ENCODE measurements at places on chromosomes 12 and 14. TPM values are rescaled to one million over a fixed set of nuclear protein-coding genes. Genes with fewer than 3 reads are reported as not detected.

- peak; percentile 89 for DNase-seq
These were observed 226.3 kb downstream of the ERC1 start for GRCh38 chr12:1217191-1217949.

- DNase-seq, result peak; percentile 6
These were observed 51.8 kb downstream of the PPP2R5C start for GRCh38 chr14:101813171-101813759.

WASHC4 gene
- total RNA-seq, result 123 TPM

GARIN6 gene
- not detected for total RNA-seq

CCDC196 gene
- not detected for total RNA-seq

- peak; percentile 76 for DNase-seq
These were observed 107.0 kb downstream of the ADAMTS20 start for GRCh38 chr12:43444940-43445564.

DNA sequence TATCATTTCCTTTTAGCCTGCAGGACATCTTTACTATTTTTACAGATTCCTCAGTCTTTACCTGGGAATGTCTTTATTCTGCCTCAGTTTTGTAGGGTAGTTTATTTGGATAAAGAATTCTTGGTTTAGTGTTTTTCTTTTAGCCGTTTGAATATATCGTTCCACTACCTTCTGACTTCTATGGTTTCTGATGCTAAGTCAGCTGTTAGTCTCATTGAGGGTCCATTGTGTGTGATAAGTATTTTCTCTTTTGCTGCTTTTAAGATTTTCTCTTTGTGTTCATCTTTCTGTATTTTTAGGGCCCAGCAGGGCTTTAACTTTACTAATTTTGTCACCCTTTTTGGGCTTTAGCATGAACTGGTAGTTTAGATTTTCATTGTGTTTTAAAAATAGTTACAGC, 113.5 kb downstream of the MNAT1 start:
- no peak for DNase-seq

C14orf180 gene
- total RNA-seq, result not detected

GRCh38 chr12:132326646-132327045, 2.7 kb downstream of the GALNT9 start:
- DNase-seq, result no peak

- DNase-seq, result peak; percentile 31
These were observed 4.6 kb upstream of the ALX1 start for GRCh38 chr12:85275374-85275773.

CPM gene
- total RNA-seq, result not detected

DNA sequence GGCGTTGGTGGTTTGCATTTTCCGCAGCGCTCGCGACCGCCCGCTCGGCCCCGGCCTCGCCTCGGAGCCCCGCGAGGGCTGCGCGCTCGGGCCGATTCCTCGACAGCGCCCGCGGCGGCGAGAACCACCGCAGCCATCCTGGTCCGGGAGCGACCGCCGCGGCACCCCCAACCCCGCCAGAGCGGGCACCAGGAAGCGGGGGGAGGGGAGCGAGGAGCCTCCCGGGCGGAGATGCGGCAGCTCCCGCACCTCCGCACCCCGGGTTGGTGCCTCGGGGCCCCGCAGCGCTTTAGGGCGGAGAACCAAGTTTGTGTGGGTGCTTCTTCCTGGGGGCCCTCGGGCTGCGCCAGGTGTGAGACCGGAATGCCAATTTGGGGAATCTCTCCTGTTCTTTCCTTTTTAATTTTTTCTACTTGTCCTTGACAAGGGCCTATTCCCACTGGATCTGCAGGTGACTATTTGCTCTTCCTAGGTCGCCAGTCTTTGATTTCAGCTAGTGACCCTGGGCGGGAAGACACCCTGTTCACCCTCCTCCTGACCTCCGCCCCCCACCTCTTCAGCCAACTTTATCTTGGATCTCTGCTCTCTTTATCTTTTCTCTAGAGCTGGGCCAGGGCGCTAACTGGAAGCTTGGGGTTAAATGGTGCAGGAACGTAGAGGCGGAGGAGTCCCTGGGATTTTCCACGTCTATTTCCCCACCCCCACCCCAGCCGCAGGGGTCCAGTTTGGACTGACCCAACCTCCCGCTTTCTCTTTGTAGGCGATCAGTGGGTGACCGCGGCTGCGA, at the start of gene SOCS2:
SOCS2 (plus strand) TSS at position 751 of the 787 bp plus-strand sequence. CDS start 223 bp downstream, outside the sequence.
- peak; percentile 8 for DNase-seq

- no peak for DNase-seq
These were observed 94.7 kb downstream of the SLC41A2 start for GRCh38 chr12:104863296-104863948.

DNA sequence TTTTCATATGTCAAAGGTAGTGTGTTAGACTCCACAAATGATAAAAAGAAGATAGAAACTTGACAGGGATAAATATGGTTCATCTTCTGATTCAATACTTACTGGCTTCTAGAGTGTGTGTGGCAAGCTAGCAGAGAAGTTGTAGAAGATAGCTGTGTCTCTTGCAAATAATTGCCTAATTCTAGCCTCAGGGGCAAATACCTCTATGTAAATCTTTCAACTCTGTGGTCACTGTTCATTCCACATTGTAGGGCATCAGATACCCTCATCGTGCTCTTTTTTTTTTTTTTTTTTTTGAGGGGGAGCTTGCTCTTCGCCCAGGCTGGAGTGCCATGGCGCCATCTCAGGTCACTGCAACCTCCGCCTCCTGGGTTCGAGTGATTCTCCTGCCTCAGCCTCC, 1.7 kb downstream of the OLR1 start:
- DNase-seq, result no peak

GRCh38 chr12:25365340-25365730, 114.6 kb upstream of the KRAS start:
- no peak for DNase-seq

CLEC4A gene
- 0.86 TPM for total RNA-seq

DNA sequence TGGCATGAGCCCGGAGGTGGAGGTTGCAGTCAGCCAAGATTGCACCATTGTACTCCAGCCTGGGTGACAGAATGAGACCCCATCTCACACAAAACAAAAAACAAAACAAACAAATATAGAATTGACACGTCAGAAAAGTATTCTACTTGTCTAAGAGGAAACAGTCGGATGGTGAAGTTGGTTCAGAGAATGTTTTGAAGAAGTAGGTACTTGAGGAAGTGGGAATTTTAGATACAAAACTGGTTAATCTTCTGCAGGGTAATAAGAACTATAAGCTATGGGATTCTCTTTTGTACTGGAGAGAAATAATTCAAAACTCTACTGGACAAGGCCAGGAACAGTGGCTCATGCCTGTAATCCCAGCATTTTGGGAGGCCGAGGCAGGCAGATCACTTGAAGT, 14.6 kb upstream of the TCTN1 start:
- DNase-seq, result no peak

GUCY2C gene
- not detected for total RNA-seq

CLEC1A gene
- 22.5 TPM for total RNA-seq

CHPT1 gene
- 25.3 TPM for total RNA-seq

DNA sequence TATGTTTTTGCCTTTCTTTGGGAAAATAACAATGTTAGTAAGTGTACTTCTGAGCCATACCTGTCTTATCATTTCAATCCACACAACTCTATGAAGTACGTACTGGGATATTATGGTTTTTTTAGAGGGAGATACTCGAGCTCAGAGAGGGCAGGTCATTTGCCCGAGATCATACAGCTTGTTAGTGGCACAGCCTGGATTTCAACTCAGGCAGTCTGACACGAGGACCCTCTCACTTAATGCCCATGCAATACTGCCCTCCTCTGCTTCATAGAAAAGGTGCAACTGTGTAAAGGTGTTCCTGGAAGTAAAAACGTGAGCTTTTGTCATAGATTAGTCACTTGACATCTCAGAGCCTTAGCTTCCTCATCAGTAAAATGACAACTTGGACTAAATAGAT, 128.0 kb downstream of the NDUFA12 start:
- DNase-seq, result peak; percentile 41

DNA sequence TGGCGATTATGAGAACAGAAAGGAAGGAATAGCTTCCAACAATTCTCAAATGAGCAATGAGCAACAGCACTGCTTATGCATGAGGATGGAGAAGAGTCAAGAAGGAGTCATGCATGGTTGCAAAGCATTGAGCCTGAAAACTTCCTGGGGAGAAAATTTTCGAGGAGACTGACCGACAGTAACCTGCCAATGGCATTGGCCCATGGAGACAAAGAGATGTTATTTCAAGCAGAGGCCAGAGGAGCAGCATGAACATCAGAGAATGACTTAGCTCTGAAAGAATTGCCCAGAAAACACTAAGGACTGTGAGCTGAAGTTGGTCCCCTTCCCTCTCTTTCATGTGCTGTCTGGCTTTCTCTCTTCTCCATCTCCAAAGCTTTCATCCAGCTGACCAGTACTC, 343.4 kb downstream of the ADAMTS20 start:
- DNase-seq, result no peak

- peak; percentile 55 for DNase-seq
These were observed 23.3 kb downstream of the GABARAPL1 start for GRCh38 chr12:10235761-10236631.

VDR gene
- 0.48 TPM for total RNA-seq

AKAP6 gene
- 0.88 TPM for total RNA-seq

TBC1D30 gene
- total RNA-seq, result 7.4 TPM

CLEC7A gene
- total RNA-seq, result not detected

DNA sequence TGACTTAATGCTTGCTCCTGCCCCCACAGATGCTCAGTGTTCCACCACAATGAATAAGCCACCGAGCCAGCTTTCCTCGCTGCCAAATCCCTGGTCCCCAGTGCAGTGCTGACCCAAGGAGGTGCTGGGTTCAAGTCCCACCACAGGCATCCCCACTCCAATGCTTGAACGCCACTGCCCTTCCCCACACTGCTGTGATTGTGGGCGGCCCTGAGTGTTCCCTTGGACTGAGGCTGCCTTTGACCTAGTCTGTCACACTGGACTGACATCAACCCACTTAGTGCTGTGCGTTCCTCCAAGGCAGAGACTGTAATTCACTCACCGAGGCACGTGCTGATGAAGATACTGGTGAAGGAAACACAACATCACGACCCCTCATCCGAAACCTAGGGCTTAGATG, 83.4 kb upstream of the TMCC3 start:
- DNase-seq, result no peak

CLEC1B gene
- total RNA-seq, result not detected

DNA sequence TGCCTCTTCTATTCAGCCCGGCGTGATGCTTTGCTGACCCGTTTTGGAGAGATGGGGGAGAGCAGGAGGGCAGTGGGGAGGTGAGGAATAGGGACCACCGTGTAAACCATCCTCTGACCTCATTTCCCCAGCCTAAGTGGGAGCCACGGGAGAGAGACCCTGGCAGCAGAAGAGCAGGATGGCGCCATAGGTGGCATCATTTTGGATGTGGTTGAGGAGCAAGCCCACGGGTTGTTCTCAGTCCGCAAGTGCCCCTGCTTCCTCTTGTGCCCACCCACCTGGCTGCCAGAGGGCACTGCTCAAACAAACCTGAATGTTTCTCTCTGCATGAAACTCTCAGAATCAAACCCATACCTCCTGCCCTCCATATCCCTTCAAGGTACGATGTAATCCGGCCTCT, 10.7 kb upstream of the UBC start:
- DNase-seq, result no peak

- DNase-seq, result no peak
These were observed 12.1 kb downstream of the SNRPF start for GRCh38 chr12:95870897-95871296.

DNA sequence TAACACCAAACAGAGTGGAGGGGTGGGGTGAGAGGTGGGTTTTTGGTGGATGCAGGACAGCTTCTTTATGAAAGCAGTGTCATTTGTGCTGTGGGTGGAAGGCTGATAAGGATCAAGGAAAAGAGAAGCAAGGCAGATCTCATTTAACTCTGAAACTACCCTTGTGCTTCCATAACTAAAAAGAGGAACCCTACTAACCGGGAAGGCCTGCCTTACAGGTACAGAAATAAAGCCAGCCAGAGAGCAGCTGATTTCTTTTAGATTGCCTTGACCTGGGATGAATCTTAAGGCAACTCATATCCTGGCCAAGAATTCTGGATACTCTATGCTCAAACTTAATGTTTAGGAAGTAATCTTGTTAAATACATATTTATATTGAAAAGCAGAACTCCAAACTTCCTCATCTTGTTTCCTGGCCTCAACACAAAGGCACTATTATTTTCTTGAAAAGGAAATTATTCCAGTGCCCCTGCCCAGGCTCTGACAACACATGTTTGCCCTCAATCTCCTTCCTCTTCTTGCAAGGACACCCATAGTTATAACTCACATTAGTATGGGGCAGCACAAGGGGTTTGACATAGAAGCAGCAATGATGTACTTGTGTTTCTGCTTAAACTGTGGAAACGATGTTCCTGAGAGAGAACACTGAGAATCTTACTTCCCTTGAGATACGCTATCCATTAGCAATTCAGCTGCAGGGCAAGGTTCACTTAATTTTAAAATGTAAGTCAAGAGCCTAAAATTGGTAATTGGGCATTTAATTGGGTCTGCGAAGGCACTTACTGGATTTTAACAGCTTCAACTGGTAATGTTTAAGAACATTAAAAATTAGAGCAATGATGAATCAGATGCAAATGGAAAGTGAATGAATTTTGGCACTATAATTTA, 173.7 kb downstream of the STXBP6 start:
- no peak for DNase-seq

DNA sequence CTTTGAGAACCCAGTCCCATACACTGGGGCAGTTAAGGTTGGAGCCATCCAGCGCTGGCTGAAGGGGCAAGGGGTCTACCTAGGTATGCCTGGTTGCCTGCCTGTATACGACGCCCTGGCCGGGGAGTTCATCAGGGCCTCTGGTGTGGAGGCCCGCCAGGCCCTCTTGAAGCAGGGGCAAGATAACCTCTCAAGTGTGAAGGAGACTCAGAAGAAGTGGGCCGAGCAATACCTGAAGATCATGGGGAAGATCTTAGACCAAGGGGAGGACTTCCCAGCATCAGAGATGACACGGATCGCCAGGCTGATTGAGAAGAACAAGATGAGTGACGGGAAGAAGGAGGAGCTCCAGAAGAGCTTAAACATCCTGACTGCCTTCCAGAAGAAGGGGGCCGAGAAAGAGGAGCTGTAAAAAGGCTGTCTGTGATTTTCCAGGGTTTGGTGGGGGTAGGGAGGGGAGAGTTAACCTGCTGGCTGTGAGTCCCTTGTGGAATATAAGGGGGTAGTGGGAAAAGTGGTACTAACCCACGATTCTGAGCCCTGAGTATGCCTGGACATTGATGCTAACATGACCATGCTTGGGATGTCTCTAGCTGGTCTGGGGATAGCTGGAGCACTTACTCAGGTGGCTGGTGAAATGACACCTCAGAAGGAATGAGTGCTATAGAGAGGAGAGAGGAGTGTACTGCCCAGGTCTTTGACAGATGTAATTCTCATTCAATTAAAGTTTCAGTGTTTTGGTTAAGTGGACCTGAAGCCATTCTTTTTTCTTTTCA, 9.2 kb downstream of the ERP29 start:
- DNase-seq, result no peak

DNA sequence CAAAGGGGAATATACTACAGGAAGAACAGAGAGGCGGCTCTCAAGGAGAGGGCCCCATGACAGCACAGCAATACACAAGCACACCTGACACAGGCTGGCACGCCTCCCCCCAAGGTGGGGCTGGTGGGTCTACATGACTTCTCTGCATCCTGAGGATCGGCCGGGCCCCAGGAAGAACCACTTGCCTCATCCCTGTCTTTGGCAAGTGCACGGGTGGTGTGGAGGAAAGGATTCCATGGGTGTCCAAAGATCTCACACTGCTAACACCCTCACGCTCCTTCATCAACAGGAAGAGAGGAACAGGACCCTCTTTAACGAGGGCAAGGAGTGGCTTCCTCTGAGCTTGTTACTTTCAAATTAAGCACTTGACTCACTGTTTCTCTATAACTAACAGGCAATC, 7.3 kb downstream of the VAMP1 start:
- peak; percentile 39 for DNase-seq

All from endothelial cell of umbilical vein (primary cell).